Breast epithelium (tissue), 4 donors: ENCODE measurements at places on chromosomes 7 and 10. TPM values are rescaled to one million over a fixed set of nuclear protein-coding genes. Genes with fewer than 3 reads are reported as not detected.

The LIPJ gene
- total RNA-seq = 0.33 TPM

The PPP1R3C gene
- total RNA-seq = 9.4 TPM

DNA sequence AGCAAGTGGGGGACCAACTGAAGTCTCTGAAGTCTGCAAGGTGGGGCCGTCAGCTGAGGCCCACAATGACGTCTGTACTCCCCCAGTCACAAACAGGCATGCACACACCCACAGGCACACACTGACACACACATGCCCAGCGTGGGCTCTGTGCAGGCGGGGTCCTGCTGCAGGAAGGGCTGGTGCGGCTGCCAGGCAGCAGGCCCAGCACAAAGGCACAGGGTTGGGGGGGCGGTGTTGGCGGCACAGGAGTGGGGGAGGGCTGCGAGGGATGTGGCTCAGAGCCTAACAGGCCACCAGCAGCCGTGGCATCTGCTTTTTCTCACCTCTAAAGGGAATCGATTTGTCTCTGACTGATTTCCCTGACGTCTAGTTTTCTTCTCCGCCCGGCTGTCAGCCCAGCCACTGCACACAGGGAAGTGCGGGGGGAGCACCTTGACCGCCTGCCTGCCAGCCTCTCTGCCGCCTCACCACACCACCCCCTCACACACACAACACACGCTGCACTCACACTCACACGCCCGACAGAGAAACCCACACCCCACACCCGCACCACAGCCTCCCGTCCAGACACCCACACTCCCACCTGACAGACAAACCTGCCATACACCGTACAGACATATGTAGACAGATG lies 43.5 kb upstream of the ZMIZ1 start:
- no peak overlapping the region for H3K27ac ChIP-seq
- no peak overlapping the region for H3K4me3 ChIP-seq
- H3K36me3 ChIP-seq = no peaks in the 10 kb centered on the region
- no peak for DNase-seq

- H3K27me3 ChIP-seq = no peaks in the 10 kb centered on the region
- H3K4me1 ChIP-seq = no peaks in the 10 kb centered on the region
- no peaks in the 10 kb centered on the region for H3K36me3 ChIP-seq
- H3K27ac ChIP-seq = no peak overlapping the region
- no peak overlapping the region for H3K4me3 ChIP-seq
Measured at GRCh38 chr10:70374775-70375614, 7.4 kb downstream of the LRRC20 start.

DNA sequence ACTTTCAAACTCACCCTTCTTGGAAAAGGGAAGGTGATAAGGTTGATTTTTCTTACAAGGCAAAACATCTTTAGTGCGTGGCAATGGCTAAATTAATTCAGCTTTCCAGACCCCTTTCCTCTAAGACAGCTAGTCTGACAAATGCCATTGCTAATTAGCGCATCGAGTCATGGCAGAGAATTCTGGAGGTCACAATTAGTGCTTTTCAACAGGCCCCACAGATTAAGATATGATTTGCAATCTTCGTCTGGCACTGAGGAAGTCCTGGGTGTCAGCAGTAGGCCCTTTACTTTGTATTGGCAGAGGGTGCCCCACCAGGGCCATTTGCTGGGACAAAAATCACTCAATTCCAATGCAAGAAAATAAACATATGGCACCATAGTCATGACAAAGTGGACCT lies 189.2 kb upstream of the AGK start:
- H3K4me3 ChIP-seq = no peak overlapping the region
- no peak overlapping the region for H3K27ac ChIP-seq
- H3K27me3 ChIP-seq = no peaks in the 10 kb centered on the region
- no peaks in the 10 kb centered on the region for H3K36me3 ChIP-seq

The PLCE1 gene
- total RNA-seq = 14.1 TPM

GRCh38 chr7:70944516-70944915 lies 187.4 kb upstream of the GALNT17 start:
- no peak for DNase-seq
- H3K36me3 ChIP-seq = no peaks in the 10 kb centered on the region
- H3K4me1 ChIP-seq = no peaks in the 10 kb centered on the region
- no peak overlapping the region for H3K4me3 ChIP-seq
- H3K27me3 ChIP-seq = no peaks in the 10 kb centered on the region

DNA sequence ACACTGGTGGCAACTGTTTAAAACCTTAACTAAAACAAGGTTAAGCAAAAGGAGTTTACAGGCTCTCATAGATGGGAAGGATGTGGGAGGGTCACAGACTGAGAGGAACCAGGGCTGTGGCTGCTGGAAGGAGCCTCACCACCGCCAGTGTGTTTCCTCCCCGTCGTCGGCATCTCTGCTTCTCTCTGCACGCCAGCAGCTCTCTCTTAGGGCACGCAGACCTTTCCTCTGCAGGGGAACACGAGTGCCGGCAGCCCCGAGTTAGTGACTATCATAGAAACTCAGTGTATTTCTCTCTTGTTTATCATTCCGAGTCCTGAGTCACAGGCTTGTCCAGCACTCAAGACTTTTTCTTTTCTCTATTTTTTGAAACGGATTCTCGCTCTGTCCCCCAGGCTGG lies 8.1 kb upstream of the SH2D4B start:
- H3K4me3 ChIP-seq = no peak overlapping the region
- H3K4me1 ChIP-seq = no peaks in the 10 kb centered on the region
- no peak for DNase-seq
- H3K36me3 ChIP-seq = no peaks in the 10 kb centered on the region
- H3K27me3 ChIP-seq = no peaks in the 10 kb centered on the region

DNA sequence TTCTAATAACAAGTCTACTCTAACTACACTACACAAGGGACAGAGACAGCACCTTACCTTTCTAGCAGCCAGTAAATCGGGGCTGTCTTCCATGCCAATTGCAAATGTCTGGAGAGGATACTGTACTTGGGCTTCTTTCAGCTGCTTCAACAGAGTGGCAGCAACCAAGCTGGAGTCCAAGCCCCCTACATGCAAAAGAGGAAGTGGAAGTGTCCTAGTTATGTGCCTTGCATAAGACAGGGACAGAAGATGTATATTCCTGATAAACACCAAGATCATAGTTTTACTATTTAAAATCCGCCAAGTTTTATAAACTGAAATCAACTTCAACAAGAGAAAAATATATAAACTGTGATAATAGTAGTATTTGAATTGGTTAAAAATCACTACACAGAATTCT lies 14.0 kb downstream of the ASNS start:
- H3K4me1 ChIP-seq = no peaks in the 10 kb centered on the region
- H3K4me3 ChIP-seq = no peak overlapping the region
- H3K36me3 ChIP-seq = no peaks in the 10 kb centered on the region
- no peaks in the 10 kb centered on the region for H3K27me3 ChIP-seq
- H3K27ac ChIP-seq = no peak overlapping the region
